ENCODE measurements at places on chromosomes 3 and 15.
A peak's percentile ranks its signal among the peaks of the same experiment; 100 is the strongest.

DNA sequence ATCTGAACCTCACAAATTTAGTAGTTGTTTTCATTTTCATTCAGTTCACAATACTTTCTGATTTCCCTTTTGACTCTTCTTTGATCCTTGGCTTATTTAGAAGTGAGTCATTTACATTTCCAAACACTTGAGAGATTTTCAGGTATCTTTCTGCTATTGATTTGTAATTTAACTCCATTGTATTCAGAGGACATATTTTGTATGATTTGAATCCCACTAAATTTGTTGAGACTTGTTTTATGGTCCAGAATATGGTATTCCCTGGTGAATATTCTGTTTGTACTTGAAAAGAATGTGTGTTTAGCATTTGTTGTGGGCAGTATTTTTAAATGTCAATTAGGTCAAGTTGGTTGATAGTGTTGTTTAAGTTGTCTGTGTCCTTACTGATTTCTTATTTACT lies 29.6 kb downstream of the FAN1 start:
- no peak for DNase-seq

- no peak for DNase-seq
Observed at GRCh38 chr3:177683586-177683985, 486.3 kb upstream of the TBL1XR1 start.

- DNase-seq = no peak
Observed at GRCh38 chr3:100650651-100651619, 41.5 kb downstream of the ADGRG7 start.

DNA sequence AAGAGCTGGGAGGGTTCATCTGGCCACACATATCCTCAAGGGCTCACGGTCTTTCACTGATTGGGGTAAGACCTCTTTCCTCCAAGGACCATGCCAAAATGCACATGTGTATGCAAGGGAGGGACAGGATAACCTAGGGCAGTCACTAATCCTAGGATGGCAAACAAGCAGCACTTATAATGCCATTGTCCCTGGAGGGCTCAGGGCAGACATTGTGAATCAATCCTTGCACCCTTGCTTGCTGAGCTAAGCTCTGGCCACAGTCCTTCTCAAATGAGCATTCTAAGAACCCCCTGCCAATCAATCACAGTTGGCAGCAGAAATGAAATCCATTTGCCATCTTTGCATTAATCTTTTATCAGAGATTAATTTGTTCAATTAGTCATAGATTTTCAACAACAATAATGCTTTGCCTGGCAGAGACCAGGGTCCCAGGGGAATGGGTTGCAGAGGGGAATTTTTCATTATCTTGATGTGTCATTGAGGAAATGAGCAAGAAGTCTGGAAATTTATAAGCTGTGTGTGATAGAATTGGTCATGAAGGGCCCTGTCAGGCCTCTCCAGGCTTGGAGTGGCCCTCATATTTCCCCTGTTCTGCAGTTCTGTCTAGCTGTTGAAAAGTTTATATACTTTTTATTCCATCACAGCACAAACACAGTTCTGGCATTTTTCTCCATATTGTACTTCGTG lies 57.2 kb upstream of the KY start:
- DNase-seq = no peak

DNA sequence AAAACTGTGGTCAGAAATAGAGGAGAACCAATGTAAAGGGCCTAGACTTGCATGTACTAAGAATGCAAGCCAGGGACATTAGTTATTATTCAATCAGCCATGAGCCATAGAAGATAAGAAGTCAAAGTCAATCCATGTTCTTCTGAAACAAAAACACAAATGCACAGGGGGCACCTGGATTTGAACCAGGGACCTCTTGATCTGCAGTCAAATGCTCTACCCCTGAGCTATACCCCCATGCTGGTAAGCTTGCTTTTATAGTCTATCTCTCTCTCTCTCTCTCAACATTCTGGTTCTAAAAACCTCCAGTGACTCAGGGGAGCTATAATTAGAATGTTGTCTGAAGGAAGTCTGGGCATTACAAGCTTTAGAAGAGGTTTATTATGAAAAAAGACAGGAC lies 85.6 kb upstream of the ACP3 start:
- DNase-seq = no peak

DNA sequence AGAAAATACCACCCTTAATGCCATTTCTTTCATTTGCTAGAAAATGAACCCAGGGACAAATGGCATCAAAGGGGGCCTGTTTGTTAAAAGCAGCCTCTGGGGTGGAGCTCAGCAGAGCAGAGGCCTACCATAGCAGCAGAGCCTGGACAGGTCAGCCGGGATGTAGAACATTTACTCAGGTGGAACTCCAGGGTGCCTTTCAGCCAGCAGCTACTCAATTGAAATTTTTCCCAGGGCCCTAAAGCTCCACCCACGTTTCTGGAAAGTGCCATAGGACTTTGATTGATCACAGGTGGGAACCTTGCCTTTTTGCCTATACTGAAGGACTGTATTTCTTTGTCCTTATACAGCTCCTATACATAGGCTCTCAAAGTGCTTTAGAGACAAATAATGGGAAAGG lies 74.5 kb upstream of the C15orf61 start:
- DNase-seq = no peak

DNA sequence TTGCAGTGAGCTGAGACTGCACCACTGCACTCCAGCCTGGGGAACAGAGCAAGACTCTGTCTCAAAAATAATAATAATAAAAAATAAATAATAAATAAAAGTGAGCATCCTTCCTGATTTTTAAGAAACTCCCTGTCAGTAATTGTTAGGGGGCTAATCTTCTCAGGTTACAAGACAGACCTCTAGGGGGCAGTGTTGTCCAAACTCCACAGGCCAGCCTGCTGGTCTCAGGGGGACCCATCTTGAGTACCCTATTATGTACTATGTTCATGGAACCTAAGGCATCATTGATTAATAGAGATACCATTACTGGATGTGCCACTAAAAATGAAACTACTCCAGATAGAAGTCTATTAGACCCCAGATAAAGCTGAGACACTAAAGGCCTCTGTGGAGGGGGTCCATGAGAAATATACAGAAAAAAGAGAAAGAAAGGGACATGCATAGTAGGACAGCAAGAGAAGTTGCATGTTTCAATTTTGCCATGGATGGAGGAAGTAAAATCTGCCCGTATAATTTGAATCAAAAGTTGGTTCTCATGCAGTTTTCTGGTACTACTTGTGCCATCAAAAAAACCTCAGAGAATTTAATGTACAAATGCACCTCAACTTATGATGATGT lies 85.5 kb upstream of the CDV3 start:
- peak; percentile 49 for DNase-seq

DNA sequence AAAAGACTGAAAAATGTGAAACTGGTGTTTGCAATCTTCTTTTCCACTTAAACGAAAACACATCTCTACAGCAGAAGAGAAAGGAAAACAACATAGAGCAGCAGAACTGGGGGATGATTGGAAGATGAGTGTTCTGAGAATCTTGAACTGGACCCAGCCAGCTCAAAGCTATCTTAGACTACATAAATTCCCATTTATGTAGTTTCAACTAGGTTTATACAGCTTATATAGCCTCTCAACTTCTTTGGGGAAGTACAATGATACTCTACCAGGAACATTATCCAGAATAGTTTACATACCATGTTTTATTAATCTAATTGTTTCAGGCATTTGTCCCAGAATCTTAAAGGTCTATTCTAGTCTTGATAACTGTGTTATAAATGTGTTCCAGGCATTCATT lies 658.2 kb upstream of the LMCD1 start:
- DNase-seq = no peak

DNA sequence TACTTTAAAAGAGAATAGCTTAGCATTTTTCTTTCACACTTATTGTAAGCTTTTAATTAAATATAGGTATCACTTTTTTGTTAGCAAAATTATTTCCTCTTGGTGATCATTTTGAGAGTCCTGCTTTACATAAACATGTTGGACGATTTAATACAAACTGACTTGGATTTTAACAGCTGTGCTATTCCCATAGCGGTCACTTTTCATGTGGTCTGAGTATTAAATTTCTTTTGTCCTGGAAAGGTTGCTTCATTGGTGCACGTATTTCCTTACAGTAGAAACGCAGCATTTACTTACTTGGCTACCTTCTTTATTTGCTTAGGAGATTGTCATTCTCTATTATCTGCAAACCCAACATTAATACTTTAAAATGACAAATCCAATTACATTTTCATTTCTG lies 109.4 kb downstream of the ATG7 start:
- DNase-seq = no peak

All from effector CD4-positive, alpha-beta T cell (primary cell).